ENCODE measurements at places on chromosomes 5 and 9.
A peak's percentile ranks its signal among the peaks of the same experiment; 100 is the strongest.

GRCh38 chr5:133969654-133970324 is 1.4 kb upstream of the C5orf15 start:
- peak; percentile 29 for DNase-seq

GRCh38 chr9:27800159-27800558 is 226.9 kb upstream of the C9orf72 start:
- DNase-seq: no peak

DNA sequence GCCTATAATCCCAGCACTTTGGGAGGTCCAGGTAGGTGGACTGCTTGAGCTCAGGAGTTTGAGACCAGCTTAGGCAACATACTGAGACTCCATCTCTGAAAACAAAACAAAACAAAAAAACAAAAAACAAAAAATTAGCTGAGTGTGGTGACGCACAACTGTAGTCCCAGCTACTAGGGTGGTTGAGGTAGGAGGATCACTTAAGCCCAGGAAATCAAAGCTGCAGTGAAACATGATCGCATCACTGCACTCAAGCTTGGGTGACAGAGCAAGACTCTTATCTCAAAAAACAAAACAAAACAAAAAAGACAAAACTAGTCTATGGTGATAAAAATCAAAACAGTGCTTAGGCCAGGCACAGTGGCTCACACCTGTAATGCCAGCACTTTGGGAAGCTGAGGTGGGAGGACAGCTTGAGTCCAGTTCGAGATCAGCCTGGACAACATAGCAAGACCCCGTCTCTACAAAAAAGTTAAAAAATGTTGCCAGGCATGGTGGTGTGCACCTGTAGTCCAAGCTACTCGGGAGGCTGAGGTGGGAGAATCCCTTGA is 28.8 kb downstream of the FBXO10 start:
- no peak for DNase-seq

GRCh38 chr9:106084702-106085101 is 390.4 kb downstream of the TMEM38B start:
- no peak for DNase-seq

- peak; percentile 55 for DNase-seq
Observed at GRCh38 chr9:136482046-136482792, 621 bp downstream of the SEC16A start.

DNA sequence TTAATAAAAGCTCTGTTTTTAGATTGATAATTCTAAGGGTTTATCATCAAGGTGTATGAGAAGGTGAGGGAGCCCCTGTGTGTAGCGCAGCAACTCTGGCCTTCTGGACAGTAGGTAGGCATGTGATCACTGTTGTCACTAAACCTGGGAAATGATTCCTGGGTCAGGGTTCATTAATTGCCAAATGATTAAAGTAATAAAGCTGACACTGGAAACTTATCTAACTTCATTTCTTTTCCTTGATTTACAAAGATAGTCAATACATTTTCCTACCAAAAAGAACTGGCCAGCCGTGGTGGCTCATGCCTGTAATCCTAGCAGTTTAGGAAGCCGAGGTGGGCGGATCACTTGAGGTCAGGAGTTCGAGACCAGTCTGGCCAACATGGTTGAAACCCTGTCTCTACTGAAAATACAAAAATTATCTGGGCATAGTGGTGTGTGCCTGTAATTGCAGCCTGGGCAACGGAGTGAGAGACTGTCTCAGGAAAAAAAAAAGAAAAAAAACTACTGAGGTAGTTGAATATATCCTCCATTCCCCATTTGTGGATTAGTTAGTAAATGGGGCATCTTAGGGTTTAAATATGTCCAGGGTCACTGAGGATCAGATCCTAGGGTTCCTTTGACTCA is 2.4 kb downstream of the EHMT1 start:
- DNase-seq: no peak

- no peak for DNase-seq
Observed at GRCh38 chr5:68066277-68066955, 149.1 kb upstream of the PIK3R1 start.

DNA sequence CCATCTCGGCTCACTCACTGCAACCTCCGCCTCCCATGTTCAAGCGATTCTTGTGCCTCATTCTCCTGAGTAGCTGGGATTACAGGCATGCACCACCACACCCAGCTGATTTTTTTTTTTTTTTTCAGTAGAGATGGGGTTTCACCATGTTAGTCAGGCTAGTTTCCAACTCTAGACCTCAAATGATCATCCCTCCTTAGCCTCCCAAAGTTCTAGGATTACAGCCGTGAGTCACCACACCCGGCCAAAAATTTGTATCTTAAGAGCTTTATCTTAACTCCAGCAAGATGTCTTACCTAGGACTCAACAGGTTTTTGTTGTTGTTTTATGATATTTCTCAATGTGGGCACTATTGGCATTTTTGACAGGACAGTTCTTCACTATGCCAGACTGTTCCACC is 27.9 kb downstream of the LYRM7 start:
- no peak for DNase-seq

DNA sequence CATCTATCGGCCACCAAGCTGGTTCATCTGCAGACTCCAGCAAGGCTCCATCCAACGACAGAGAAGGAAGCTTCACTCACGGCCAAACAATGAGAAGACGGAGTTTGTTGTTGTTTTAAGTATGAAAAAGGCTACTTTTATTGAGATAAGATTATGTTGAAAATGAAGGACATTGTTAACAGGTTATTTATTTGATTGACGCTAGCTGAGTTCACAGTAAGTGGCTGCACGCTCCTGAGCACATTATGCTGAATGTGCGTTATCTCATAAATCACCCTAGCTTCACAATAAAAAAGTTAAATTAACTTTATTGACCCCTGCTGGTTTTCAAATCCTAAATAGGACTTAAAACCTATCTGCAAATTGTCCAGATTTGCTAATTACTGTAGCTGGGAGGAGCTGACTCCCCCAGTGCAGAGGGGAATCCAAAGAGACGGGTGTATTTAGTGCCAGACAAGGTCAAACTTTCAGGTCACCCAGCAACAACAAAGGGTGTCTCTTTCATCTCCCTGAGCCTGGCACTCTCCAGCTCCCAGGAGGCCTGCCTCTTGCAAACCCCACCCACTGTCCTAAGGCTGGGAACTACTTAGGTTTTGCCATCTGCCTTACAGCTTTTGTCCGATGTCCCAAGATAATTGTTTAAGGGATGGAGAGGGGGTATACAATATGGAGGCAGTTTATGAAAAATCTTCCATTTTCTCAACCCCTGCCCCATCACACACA is 129.2 kb downstream of the ZDHHC21 start:
- no peak for DNase-seq

DNA sequence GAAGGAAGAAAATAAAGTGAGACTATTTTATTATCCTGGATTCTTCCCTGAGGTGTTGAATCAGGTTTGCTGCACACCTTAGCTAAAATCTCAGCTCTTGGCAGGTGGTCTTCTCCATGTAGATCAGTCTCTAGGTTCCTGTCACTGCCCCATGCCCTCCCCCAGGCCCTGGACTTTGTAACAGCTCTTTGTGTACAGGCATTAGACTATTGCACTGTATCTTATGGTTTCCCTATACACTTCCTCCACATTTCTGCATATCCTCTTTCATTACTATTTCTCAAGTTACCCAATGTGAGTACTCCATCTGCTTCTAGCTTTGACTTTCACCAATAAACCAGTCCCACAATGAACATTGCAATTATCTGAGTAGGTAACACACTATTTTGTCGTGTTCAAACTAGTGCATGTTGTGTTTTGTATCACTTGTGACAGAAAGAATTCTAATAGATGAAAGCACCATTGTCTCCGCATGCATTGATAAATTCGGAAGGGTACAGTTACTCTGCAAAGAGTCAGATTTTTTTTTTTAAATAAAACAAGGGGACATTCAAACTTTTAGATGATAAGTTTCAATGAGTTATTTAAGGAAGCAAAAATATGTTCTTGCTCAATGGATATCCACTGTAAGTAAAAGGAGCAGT is 1348.7 kb upstream of the C9orf72 start:
- no peak for DNase-seq

GRCh38 chr9:107036367-107036766 is 173.4 kb downstream of the ZNF462 start:
- DNase-seq: no peak

GRCh38 chr9:36936498-36936831 is 97.6 kb downstream of the PAX5 start:
- no peak for DNase-seq

- no peak for DNase-seq
Observed at GRCh38 chr5:60101573-60101972, 208.0 kb upstream of the PDE4D start.

GRCh38 chr5:31888564-31888963 is 249.6 kb downstream of the PDZD2 start:
- DNase-seq: no peak

DNA sequence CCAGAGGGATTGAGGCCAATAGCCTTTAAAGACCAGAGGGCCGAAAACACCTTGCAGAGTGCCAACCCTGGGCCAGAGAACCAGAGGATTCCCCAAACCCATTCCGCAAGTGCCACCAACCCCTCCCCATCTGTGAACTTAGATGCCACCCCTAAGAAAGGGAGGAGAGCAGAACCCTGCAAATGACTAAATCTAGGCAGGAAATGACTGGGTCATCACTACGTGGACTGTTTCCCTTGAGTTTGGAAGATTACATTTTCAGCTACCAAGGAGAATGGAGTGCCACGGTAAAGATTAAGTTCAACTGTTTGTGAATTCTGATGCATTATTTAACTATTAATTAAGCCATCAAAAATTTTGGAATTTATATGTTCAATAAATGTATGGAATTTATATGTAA is 142.8 kb downstream of the ENC1 start:
- no peak for DNase-seq

DNA sequence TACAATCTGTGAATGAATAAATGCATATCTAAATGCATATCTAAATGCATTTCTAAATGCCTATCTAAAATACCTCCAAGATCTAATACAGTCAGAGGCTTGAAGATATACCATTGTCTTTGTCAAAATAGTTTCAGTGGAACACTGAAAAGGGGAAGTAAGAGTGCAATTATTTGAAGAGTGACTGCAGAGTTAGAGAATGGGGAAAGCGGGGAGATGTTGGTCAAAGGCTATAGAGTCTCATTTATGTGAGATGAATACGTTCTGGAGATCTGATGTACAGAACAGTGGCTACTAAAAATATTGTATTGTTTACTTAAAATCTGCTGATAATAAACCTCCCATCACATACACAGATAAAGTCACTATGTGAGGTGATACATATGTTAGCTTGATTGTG is 1126.2 kb upstream of the CDH9 start:
- DNase-seq: no peak

- DNase-seq: no peak
Observed at GRCh38 chr5:171609806-171610452, 175.7 kb upstream of the SMIM23 start.

- DNase-seq: no peak
Observed at GRCh38 chr9:20191228-20191840, 402.5 kb upstream of the SLC24A2 start.

GRCh38 chr9:36609306-36609705 is 36.6 kb downstream of the MELK start:
- no peak for DNase-seq

GRCh38 chr9:123725389-123725788 is 204.5 kb downstream of the DENND1A start:
- DNase-seq: no peak

DNA sequence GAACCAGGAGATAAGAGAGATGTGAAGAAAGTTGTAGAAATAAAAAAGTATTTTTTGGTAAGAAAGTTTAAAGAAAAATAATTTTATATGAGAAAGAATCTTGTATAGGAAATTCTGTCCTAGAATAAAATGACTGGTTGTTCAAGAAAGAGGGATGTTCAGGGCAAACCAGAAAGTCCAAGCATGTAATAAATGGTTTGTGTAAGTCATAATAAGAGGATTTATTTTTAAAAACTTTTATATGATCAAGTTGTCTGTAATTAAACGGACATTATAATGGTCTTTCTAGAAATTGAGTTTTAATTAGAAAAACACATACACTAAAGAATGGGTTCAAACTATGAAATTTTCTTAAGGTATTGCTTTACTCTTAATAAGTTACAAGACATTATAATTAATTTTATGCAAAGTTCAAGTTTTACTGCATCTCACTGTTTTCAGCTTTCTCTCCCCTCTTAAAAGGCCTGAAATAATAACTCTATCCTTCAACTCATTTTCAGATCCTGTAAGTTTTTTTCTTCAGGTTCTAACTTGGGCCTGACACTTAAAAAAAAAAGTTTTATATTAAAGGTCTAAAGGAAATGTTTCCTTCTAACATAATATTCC is 56.1 kb upstream of the ZNF300 start:
- no peak for DNase-seq

GRCh38 chr5:164746723-164747122 is 1241.3 kb downstream of the MAT2B start:
- no peak for DNase-seq

- no peak for DNase-seq
Observed at GRCh38 chr5:64026493-64026892, 64.2 kb upstream of the HTR1A start.

- no peak for DNase-seq
Observed at GRCh38 chr9:114221706-114222465, 66.5 kb downstream of the COL27A1 start.

DNA sequence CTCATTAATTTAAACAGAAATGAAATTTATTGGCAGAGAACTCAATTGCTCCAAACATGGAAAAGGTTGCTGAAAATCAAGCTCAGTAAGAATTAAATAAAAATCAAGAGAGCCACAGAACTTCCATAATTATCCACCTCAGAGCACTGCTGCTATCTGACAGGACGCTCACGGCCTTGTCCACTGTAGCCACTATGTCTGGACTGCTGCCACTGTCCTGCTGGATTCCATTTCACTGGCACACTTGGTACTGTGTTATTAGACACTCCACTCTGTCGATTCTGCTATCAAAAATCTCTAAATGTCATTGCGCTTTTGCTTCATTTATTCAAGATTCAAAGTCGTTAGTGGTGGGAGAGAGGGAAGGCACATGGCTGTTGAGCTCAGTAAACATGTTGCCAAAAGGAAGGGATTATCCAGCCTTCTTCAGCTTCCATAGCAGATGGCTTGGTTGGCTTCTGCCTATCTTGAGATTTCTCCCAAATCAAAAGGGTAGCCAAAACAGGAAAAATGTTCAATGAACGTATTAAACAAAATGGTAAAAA is 815.0 kb downstream of the CDH18 start:
- DNase-seq: no peak

- DNase-seq: no peak
Observed at GRCh38 chr9:105127863-105128220, 116.6 kb upstream of the SLC44A1 start.

- no peak for DNase-seq
Observed at GRCh38 chr9:134168757-134169550, 4.6 kb upstream of the RNU6ATAC start.

DNA sequence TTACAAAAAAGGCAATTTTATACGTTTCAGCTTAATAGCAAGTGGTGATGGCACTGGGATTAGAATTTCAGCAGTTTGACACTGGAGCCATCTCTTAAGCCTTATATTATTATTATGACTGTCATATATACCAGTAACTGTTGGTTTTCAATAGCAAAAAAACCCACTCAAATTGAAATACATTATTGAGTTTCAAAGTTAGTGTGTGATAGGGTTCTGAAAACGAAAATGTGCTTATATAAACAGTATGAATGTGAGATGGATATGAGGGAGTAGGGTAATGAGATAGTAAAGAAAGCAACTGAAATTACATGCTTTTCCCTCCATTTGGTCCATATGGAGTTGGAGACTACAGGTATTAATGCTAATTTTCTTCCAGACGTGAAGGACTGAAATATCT is 68.6 kb upstream of the ACTBL2 start:
- DNase-seq: no peak

Data from hepatic stellate cell (primary cell).